Natural killer cell treated with Interleukin-12 subunit alpha and Interleukin-12 subunit beta and Interleukin-15 and Interleukin-18, amount 100 ng/mL, for 72 hours (primary cell): ENCODE measurements at places on chromosomes 5 and 9.

- DNase-seq: no peak
Observed at GRCh38 chr5:35821513-35821912, 35.2 kb upstream of the IL7R start.

- no peak for DNase-seq
Observed at GRCh38 chr5:176559683-176560082, 10.5 kb downstream of the CDHR2 start.

GRCh38 chr5:177498013-177498787, 796 bp upstream of the PDLIM7 start:
- no peak for DNase-seq

DNA sequence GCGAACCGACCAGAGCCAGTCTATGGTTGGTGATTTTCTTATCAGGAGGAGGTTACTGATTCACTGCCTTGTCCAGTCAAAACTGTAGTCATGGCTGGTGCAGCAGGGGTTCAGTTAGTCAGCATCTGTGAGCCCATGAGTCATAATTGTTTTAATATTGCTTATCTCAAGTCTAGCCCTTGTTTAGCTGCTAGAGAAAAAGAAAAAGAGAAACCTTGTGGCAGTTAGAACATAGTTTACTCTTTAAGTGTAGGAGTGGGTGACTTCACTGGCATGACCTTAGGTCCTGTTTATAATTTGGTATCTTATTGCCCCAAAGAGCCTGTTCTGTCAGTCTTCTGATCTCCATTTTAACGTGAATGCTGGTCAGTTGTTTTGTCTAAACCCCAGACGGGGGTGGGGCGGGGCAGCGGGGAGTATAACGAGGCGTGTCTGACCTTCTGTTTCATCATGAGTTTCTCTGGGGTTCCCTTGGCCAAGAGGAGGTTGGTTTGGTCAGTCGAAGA, 76.9 kb upstream of the NFIL3 start:
- DNase-seq: no peak
